ENCODE measurements at places on chromosomes 12 and 14.

GRCh38 chr12:4203772-4204376 lies 69.7 kb upstream of the CCND2 start:
- no peak for DNase-seq

- DNase-seq: no peak
Observed at GRCh38 chr12:80708975-80709328, 1.5 kb downstream of the MYF6 start.

- no peak for DNase-seq
Observed at GRCh38 chr12:108449478-108449877, 65.6 kb upstream of the FICD start.

DNA sequence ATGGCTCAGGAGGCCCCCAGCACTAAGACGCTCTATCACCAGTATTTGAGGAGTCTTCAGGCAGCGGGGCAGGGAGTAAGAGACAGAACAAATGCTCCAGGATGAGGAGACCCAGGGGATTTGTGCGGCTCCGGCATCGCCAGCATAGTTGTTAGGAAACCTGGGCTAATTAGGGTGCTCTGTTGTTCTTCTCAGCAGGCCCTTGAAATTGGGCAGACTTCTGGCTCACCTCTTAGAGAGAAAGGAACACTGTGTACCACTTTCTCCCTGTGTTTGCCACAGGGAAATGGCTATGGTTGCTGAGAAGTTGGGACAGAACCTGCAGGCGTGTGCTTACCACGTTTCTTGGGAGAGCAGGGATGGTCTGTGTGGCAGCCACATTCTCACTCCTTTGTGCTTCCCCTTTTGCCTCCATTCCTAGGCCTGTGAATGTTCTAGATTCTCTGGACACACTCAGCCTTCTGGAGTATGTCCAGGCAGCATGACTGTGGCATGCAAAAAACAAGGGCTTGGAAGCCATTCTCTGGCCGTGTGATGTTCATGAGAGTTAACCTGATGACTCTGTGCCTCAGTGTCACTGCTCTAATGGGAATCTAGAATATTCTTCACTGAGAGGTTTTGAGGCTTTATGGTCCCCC lies 109.0 kb downstream of the CHST11 start:
- no peak for DNase-seq

DNA sequence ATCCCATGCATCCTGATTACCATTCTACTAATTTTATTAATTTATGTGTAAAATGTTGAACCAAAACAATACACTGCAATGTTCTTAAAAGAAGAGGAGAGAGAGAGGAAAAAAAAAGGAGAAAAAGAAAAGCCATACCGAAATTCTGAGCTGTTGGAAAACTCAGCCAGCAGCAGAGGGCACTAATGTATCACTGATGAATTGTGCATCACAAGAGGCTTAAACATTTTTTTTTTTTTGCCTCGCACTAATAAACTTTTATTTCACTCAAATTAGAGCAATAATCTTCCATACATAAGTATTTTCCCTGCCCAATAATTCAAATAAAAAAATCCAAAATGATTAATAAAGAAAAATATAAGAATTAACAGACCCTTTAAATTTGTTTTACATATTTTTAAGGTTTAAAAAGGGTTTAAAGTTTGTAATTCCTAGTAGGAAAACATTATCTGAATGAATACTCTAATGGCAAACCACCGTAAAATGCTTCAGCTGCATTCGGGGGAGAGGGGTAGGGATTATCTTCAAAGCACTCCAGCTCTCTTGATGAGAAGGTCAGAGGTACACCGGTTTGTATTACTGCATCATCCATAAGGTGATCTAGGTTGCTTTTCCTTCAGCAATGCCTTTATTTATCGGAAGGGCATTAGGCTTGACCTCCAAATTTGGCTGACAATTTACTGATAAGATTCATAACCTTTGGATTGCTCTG lies 41.9 kb downstream of the ATP23 start:
- DNase-seq: peak; percentile 34

- no peak for DNase-seq
Observed at GRCh38 chr12:62776575-62776974, 158.4 kb downstream of the PPM1H start.

GRCh38 chr12:101743242-101743641 lies 4.0 kb upstream of the SYCP3 start:
- DNase-seq: no peak

GRCh38 chr12:57242329-57242690 lies 8.7 kb downstream of the STAC3 start:
- DNase-seq: no peak

- DNase-seq: no peak
Observed at GRCh38 chr12:124346425-124347168, 51.7 kb downstream of the RFLNA start.

GRCh38 chr12:97552410-97553121 lies 90.0 kb downstream of the RMST start:
- DNase-seq: no peak

DNA sequence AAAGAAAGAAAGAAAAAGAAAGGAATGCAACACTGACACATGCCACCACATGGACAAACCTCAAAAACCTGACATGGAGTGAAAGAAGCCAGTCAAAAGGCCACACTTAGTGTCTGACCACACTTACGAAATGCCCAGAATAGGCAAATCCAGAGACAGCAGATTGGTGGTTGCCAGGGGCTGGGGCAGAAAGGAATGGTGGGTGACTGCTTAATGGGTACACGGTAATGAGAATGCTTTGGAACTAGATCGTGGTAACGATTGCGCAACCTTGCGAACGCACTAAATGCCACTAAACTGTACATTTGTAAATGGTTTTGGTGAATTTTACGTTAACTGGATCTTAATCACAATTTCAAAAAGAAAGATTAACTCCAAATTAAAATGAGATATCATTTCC lies 39.5 kb downstream of the SCARB1 start:
- no peak for DNase-seq

GRCh38 chr14:101687756-101688546 lies 73.6 kb upstream of the PPP2R5C start:
- no peak for DNase-seq

Measured in HS-27A (cell line).